ENCODE measurements at places on chromosomes 2 and 18.

GRCh38 chr2:232406556-232407310 lies at the start of gene ALPG:
Gene ALPG, plus strand, starts transcription at chr2:232406844. Its CDS starts 51 bp downstream, at chr2:232406895.
- no peak for DNase-seq

DNA sequence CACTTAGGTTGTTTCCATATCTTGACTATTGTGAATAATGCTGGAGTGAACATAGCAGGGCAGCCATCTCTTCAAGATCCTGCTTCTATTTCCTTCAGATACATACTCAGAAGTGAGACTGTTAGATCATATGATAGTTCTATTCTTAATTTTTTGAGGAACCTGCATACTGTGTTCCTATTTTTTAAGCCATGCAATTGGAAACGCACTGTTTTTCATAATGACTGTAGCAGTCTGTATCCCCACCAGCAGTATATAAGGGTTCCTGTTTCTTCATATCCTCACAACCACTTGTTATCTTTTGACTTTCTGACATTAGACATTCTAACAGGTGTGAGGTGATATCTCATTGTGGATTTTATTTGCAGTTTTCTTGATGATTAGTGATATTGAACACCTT lies 15.5 kb downstream of the NEURL3 start:
- no peak for DNase-seq

DNA sequence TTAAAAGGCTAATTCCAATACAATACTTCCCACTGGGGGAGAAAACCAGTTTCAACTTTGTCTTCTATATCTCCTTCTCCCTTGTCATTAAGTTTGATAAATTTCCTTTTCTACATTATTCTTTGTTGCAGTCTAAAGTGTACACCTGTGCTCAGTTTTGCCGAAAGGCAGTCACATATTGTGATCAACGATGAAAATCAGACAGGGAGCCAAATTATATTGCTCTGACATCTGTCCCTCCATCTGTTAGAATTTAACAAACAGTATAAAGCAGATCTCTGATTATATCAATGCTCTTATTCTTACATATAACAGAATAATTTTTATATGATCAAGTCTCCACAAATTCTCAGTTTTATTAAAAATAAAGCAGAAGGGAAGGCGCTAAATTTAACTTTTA lies 496.7 kb downstream of the NRXN1 start:
- no peak for DNase-seq

DNA sequence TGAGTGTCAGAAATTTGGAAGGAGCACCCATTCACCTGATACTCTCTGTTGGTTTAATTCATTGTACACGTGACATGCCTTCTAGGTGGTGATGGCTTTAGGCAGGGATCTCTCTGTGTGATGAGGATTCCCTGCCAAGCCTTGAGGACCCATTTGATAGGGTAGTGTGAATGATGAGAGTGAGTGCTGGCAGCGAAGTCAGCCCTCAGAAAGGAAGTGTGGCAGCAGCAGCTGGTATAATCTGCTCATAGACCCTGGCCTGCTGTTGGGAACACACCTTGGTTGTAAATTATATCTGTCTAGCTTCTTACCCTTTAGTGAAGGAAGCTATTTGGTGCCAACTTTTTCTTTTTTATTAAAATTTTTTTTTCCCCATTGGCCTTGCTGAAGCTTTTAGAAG lies 164.5 kb downstream of the HAUS1 start:
- DNase-seq, result no peak

DNA sequence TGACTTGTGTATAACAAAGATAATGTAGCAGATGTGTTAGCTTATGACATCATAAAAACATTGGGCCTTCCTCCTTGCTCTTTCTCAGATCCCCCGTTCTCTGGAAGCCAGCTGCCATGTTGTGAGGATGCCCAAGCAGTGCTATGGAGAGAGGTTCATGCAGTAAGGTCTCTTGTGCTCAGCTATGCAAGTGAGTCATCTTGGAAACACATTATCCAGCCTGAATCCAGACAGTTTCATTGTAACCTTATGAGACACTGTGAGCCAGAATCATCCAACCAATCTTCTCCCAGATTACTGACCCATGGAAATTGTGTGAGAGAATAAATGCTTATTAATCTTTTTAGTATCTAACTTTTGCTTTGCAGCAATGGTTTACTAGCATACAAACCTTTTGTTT lies 60.8 kb downstream of the ST6GAL2 start:
- peak; percentile 16 for DNase-seq

DNA sequence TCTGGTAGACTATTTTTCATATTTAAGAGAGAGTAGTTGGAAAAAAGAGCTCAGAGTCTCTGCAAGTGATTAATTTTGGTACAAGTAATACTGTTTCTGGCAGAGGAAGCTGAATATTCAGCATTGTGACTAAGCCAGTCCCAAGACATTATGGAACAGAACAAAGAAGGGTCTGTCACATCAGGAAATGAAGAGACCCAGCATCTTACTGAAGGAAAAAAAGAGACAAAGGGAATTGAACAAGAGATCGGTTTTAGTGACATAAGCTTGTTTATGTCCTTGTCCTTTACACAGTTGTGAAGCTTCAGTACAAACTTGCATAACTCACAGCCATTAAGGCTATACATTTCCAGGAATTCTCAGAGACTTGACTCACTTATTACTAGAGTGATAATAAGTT lies 568.5 kb upstream of the SLC8A1 start:
- DNase-seq, result no peak

DNA sequence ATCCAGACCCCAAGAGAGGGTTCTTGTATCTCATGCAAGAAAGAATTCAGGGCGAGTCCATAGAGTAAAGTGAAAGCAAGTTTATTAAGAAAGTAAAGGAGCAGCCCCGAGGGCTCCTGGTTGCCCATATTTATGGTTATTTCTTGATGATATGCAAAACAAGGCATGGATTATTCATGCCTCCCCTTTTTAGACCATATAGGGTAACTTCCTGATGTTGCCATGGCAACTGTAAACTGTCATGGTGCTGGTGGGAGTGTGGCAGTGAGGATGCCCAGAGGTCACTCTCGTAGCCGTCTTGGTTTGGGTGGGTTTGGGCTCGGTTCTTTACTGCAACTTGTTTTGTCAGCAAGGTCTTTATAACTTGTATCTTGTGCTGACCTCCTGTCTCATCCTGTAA lies 750.2 kb upstream of the FANCL start:
- no peak for DNase-seq

- DNase-seq, result no peak
These were observed 59.9 kb downstream of the USP37 start for GRCh38 chr2:218508299-218508698.
